ENCODE measurements at places on chromosomes 4 and X.

DNA sequence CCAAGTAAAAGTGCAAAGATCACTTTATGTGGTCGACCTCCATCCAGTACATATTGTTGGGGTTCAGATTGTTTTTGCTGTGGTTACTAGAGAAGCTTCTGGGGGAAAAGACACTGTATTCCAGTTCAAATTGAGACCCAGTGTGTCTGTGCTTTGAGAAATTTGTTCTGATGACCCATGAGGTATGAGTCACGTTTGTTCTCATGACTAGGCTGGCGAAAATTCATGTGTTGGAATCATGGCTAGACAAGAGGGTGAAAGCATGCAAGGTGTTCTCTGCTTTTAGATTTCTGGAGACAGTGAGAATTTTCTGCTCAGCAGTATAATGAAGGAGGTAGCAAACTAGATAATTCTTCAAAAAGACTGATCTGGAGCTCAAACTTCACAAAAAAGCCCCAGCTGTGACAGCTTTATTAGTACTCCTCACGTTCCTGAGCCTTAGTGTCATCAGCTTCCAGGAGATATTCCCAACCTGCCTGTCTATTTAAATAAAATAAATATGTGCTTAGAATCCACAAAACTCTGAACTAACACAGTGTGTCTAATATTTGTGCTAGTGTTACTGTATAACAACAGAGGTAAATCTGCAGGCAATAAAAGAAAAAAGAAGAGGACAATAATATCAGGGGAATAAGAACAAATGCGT is 24.4 kb upstream of the FAM47B start:
- DNase-seq: no peak

- DNase-seq: no peak
Observed at GRCh38 chr4:128757712-128758111, 51.8 kb upstream of the JADE1 start.

GRCh38 chr4:2484993-2485392 is 16.1 kb downstream of the RNF4 start:
- peak; percentile 80 for DNase-seq

GRCh38 chrX:35826503-35826902 is 28.4 kb downstream of the MAGEB16 start:
- no peak for DNase-seq

DNA sequence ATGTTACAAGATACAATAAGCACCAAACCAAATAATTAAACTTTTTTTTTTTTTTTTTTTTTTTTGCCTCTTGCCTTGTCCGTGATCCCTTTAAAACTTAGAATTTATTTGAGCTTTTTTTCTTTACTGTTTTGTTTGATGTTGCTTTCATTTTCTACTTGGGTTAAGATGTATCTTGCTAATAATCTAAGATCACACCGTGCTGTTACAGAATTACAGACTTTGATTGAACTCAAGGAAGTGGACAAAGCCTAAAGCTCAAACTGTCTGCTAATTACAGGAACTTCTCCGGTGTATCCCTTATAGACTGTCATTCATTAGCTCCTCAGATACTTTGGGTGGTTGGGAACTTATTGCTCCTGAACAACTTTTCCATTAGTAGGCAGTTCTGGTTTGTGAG is 26.5 kb downstream of the STIM2 start:
- no peak for DNase-seq

Data from CD4-positive, alpha-beta T cell treated with Interferon gamma for 1 hour (primary cell).